ENCODE measurements at places on chromosomes 11 and 22.

DNA sequence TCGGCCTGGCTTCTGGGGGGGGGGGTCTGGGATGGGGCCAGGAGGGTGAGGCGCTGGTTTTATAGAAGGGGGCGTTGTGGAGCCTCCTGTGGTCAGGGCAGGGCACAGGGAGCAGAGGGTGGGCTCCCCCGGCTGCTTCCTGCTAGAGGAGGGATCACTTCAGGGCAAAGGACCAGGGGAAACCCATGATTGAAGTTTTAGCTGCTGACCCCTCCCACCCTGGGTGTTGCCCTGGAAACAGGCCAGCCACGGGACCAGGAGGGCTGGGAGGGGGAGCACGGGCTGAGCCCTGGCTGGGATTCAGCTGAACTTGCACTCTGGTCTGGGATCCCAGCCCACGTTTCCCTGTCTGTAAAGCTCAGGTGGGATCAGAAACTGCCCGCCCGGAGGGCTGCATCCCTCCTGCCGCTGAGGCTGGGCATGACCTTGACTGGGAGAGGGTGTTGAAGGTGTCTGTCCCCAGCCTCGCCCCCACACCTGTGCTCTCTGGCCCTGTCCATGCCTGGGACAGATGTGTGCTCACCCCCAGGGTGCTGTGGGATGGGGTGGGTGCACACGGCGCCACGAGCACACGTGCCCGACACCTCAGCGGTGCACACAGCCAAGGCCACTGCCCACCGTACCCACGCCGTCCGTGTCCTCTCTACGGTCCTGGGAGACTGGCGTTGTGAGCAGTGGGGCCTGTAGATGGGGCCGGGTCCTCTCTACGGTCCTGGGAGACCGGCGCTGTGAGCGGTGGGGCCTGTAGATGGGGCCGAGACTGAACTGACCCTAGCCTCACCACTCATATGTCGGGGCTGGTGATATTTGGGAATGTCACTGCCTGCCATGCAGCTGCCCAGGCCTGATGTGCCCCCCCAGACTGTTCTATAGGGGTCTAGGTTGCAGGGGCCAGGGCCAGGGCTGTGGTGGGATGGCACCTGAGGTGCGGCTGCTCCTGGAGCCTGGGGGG, 2.3 kb downstream of the TSPAN4 start:
- no peak for DNase-seq

GRCh38 chr11:64060861-64061444, 25.2 kb downstream of the FLRT1 start:
- DNase-seq: peak; percentile 19

DNA sequence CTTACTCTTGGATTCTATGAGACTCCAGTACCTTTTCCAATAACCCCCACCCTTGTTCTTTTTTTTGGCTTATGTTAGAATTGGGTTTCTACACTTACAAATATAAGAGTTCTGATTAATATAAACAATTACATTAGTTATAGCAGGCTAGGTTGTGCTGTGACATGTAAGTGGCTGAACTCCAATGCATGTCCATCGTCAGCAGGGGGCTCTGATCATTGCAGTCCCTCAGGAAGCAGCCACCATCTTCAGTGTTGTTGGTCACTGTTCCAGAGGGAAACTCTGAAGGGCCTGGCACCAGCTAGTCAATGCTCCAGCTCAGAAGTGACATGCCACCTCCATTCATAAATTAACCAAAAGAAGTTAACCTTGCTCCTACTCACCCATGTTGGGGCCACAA, 5.6 kb downstream of the LIPT2 start:
- no peak for DNase-seq

- DNase-seq: no peak
Measured at GRCh38 chr11:62456630-62457029, 37.8 kb downstream of the SCGB1A1 start.

- DNase-seq: no peak
Measured at GRCh38 chr11:71568704-71569349, 3.5 kb downstream of the KRTAP5-10 start.

GRCh38 chr11:61549662-61550568, 31.0 kb downstream of the SYT7 start:
- DNase-seq: no peak

GRCh38 chr22:38923463-38924346, 33.7 kb upstream of the APOBEC3A start:
- DNase-seq: no peak

DNA sequence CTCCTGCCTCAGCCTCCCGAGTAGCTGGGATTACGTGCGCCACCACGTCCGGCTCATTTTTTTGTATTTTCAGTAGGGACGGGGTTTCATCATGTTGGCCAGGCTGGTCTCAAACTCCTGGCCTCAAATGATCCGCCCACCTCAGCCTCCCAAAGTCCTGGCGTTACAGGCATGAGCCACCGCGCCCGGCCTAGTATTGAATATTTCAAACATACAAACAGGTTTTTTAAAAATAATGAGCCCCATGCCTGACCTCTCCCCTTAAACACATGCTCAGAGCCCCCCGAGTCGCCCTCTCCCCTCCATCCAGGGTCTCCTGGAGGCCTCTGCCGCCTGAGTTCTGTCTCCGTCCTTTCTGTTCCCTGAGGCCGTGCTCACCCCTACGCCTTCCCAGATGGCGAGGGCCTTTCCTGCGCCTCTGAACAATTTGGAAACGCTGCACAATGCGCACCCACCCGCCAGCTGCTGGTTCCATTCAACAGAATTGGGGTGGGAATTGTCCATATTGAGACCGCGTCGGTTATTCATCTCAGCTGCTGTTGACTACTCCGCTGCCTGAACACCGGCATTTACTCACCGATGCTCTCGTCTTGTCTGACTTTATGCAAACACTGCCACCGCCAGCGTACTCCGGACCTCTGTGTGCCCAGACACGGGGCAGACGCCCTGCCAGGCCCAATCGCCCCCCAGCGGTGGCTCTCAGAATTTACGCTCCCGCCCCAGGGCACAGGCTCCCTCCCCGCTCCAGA, 13.6 kb upstream of the RNH1 start:
- DNase-seq: no peak

DNA sequence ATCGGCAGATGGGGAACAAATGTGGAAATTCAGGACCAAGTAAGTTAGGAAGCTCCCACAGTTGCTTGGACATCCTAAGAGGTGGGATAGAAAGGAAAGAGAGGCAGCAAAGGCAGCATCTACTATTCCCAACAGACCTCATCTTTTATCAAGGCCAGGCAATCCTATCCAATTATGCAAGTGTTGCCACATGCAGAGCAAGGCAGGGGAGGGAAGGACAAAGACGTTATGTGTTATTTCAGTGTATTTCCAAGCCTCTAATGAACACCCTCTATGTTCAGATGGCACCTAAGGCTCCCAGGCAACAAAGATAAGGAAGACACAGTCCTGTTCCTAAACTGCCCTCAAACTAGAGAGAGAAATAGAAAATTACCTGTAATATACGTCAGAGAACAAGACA, 9.2 kb downstream of the TIGD3 start:
- no peak for DNase-seq

DNA sequence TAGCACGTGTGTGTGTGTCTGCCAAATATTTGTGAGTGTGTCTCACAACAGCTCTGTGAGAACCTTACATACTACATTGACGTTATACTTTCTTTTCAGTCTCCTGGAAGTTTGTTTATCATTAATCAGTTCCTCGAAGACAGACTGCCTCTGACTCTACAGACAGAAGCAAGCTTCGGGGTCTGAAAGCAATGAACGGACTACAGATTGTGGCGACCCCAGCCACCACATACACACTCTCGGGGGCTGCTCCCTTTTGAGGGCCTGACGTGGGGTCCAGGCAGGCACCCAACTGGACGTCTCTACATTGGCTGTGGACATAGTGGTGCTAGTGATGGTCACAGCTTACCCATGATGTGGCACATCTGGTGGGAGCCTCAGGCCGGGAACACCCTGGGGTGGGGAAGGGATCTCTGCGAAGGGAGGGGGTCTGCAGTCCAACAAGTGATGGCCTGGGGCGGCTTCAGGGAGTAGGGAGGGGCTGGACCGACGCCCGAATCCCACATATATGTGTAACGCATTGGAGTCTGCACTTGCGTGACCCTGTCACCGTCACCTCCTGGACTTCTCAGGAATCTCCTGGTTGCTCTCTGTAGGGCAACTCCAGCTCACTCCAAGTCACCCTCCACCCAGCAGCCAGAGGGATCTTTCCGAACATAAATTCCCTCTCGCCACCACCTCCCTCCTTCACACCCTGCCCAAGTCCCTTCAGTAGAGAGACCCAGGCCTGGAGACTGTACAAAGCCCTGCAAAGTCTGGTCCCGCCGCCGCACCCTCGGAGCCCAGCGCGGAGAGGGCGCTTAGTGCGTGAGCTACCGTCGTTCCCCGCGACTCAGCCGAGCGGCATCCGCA, 30.4 kb upstream of the TRIM29 start:
- no peak for DNase-seq

GRCh38 chr22:43441216-43441615, 29.4 kb downstream of the MPPED1 start:
- no peak for DNase-seq

GRCh38 chr11:18696638-18697225, 1.8 kb upstream of the TMEM86A start:
- DNase-seq: no peak

GRCh38 chr11:125360066-125360465, 136.0 kb downstream of the FEZ1 start:
- DNase-seq: no peak
